ENCODE measurements at places on chromosomes 5 and 9.

DNA sequence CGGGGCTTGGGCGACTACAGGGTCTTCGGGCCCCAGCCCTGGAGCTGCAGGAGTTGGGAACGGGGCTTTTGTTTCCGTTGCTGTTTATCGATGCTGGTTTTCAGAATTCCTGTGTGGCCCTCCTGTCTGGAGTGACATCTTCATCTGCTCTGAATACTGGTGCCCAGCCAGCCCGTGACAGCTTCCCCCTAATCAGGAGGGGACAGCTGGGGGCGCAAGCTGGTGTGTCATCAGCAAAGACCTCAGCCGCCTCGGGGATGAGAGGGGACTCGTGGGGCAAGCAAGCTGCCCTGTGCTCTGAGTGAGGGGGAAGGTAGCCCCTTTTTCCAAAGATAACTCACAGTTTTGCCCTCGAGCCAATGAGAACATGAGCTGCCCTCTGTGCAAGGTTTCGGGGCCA lies 110.7 kb downstream of the RXRA start:
- no peak for DNase-seq

GRCh38 chr9:135320943-135321342 lies 158.6 kb upstream of the PPP1R26 start:
- DNase-seq = no peak

DNA sequence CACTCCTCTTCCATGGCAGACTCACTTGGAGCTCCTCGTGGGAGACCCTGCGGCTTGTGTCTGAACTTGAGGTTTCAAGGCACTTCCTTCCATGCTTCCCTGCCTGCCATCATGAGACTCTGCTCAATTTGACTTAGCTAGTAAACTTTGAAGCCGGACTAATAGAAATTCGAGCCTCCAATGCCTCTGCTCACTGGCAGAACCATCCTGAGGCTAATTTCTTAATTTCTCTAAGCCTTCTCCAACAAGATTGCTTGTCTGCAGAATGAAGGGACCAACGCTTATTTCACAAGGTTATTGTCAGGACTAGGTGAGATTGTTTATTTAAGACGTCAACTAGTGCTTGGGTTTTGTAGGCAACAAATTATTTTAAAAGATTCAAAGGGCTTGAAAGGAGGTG lies 3.2 kb downstream of the POU4F3 start:
- DNase-seq = no peak

DNA sequence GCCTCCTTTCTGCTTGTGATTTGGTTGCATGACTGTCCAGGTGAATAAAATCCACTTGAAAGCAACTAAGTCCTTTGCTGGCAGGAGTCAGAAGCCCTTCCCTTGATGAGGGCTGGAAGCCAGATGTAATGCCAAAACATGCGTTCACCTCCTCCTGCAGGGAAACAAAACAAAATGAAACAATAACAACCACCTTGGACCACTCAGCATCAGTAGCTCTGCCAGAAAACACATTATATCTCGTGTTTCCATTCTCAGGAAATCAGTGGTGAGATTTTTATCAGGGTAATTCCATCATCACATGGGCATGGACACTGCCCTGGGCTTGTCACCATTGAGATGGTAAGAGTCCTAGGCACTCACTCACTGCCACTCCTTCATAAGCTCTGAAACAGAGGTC lies 350.3 kb upstream of the ACTBL2 start:
- DNase-seq = no peak

DNA sequence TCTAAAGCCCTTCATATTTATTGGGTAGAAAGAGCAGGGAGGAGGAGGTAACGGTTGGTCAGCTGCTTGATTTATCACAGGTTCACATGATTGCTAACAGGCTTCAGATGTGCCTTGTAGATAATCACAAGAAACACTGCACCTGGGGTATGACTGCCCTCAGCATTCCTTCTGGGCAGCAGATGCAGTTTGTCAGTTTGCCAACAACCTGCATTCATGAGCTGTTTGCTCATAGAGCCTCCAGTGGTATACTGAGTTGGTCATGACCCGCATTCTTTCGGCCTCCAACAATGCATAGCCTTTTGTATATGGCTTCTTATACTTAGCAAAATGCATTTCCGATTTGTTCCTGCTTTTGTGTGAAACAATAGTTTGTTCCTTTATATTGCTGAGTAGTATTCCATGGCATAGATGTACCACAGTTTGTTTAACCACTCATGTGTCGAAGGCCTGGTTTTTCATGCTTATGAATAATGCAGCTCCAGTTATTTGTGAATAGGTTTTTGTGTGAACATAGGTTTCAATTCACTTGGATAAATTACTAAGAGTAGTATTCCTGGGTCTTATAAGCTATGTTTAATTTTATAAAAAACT lies 83.6 kb downstream of the ARHGEF28 start:
- DNase-seq = no peak

GRCh38 chr9:33698267-33698666 lies 97.1 kb upstream of the PRSS3 start:
- DNase-seq = no peak

All from stimulated activated CD4-positive, alpha-beta T cell treated with anti-CD3 and anti-CD28 coated beads, Interleukin-15, amount 100 ng/mL, for 48 hours (primary cell).